Stimulated activated CD4-positive, alpha-beta T cell treated with anti-CD3 and anti-CD28 coated beads, Interleukin-1b, Interleukin-23, amount 100 ng/mL, for 1 hour (primary cell): ENCODE measurements at places on chromosomes 12 and 14.
A peak's percentile ranks its signal among the peaks of the same experiment; 100 is the strongest.

DNA sequence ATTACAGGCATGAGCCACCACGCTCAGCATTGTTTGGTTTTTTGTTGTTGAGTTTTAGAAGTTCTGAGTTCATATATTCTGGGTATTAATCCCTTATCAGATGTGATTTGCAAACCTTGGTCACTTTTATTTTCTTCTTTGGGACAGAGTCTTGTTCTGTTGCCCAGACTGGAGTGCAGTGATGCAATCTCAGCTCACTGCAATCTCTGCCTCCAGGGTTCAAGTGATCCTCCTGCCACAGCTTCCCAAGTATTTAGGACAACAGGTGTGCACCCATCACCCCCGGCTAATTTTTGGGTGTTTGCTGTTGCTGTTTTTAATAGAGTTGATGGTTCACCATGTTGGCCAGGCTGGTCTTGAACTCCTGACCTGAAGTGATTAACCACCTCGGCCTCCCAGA, 11.8 kb downstream of the USP30 start:
- DNase-seq, result no peak

- no peak for DNase-seq
Measured at GRCh38 chr12:108386709-108387360, 47.7 kb upstream of the CMKLR1 start.

DNA sequence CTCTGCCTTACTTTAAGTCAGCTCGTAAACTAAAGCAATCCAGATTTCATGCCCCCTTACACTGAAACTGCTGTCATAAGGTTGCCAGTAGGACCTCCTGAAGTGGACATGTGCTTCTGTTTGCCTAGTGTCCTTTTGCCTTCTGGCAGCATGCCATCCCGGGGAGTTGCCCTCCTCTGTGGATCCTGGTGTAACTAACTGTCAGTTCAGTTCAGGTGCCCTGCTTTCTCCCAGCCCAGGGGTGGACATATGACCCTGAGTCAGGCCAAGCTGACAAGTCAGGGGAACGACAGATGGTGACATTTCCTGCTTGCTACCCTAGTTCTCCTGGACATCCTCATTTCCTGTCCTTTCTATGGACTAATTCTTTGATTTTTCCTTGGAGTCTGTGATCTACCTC, 25.6 kb downstream of the AKAP6 start:
- no peak for DNase-seq

DNA sequence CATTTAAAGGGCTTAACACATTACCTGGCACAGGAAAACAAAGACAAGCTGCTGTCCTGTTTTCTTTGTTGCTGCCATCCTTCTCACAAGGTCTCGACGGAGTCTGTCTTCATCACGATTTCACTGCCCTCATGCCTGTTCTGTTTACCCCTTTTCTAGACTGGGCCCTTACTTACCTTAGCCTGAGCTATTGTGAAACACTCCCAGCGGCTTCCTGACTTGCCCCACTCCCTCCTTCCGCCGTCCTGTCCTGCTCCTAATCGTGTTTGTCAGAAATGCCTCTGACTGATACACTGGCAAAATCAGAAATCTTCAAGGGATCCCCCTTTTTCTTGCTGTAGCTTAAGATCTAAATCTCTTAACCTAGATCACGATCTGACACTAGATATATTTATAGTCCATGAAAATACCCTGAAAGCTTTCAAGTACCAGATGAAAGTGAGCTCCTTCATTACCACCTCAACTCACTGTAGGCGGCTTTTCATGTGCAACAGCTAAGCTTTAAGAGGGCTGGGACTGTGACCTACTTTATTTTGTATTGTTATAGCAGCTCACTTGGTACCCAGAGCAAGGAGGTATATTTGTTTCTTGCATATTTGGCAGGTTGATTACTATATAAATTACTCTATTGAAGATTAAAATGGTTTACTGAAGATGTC, 32.1 kb downstream of the TECPR2 start:
- no peak for DNase-seq

DNA sequence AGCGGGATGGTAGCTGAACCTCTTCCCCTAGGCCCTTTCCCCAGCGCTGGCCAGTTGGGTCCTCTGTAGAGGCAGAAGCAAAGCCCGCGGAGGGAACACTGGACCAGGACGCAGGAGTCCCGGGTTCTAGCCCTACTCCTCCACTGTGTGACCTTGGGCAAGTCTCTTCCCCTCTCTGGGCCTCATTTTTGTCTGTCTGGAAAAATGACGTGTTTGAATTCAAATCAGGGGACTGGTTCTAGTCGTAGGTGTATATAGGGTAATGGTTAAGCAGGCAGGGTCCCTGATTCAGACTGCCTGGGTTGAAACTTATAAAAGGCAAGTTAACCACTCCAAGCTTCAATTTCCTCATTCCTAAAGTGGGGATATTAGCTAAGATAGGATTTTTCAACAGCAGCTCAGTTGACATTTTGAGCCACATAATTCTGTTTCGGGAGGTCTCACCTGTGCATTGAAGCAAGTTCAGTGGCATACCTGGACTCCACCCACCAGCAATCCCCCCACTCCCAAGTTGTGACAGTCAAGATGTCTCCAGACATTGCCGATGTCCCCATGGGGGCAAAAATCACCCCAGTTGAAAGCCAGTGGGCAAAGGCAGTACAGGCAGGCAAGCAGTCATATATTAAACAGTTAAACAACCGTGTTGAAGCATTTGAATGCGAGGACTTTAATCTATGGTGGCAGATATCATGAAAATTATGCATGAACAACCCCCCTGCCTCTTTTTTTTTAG, 899 bp downstream of the TPCN1 start:
- DNase-seq, result no peak

DNA sequence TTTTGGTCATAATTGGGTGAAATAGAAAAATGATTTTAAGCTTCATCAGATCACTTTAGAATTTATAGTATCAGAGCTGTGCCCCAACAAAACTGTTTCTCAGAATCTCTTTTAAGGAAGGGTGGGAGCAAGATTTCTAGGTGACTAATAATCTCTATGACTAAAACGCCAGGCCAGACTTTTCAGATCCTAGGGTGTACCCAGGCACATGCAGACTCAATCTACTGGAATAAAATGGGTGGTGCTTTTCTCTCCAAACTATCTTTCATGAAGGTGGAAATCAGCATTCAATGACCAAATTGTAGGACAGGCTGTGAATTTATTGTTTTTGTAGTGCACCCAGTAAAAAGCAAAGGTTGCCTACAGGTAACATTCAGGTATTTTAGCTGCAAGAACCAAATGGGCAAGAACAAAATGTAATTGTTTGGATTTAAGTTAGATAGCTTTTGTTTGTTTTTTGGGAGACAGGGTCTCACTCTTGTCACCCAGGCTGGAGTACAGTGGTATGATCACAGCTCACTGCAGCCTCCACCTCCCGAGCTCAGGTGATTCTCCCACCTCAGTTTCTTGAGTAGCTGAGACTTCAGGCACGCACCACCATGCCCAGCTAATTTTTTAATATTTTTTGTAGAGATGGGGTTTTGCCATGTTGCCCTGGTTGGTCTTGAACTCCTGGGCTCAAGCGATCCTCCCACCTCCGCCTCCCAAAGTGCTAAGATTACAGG, 49.5 kb downstream of the PPP2R5C start:
- no peak for DNase-seq

DNA sequence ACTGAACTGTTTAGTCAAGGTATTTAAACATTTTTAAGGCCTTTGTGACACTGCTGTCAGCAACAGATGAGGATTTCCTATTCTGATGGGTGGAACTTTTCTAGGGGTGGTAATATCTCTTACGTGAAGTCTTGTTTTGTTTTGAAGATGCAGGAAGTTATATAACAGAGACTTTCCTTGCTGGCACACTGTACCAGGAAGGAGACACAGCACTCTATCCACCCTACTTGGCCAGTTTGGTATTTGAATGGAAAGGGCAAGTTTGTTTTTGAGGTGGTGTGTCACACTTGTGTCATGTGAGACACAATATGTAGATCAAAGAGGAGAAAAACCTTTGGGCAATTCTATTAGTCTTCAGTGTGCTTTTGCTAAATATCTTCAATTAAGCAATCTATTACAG, 51.6 kb upstream of the SRP54 start:
- DNase-seq, result no peak

DNA sequence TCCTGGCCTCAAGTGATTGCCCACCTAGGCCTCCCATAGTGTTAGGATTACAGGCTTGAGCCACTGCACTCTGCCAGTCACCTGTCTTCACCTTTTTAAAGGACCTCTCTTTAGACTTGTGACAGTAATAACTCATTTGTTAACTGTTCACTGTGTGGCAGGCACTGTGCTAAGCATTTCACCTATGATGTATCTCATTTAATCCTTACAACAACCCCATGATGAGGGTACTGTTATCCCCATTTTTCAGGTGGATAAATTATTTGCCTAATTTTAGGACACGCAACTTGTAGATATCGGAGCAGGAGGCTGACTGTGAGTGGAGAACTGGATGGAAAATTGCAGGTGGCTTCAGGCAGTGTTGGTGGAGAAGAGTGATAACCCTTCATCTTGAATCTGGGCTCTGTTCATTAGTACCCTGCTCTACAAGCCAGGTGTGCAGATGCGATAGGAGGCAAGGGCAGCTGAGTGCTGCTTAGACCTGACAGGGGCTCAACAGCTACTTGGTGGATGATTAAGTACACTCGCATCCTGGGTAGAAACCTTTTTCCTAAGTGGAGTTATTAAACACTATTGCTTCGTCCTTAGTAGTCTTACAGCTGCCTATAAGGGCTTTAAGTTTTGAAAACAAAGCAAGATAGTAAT, 2.7 kb downstream of the TCTN1 start:
- DNase-seq, result no peak

DNA sequence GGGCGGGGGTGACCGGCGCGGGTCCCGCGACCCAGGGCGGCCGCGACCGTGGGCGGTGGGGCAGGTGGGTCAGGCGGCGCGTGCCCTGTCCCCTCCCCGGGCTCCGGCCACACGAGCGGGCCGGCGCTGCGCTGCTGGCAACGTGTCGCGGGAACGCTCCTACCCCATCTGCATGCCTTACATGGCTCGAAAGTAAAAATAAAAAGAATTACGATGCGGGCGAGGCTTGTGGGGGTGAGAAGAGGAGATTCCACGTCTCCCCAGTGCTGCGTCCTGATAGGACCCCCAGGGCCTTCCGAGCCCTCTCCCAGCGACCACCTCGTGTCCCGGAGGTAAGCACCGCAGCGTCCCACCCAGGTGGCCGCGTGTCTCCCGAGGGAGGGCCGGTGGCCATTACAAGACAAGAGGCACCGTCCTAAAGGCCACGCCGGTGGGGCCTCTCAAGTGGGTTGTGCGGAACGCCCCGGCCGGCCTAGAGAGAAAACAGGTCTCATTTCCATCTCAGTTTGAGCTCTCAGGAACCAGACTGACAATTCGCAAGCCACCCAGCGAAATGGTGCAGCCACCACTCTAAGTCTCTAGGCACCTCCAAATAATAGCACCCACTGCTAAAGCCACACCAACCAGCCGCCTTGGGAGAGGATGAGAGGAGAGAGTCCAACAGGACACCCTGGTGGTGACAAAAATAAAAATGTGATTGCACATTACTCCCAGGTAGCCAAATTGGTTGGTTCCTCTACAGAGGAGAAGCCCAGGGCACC, 612 bp upstream of the FOXN3 start:
- DNase-seq, result peak; percentile 32

DNA sequence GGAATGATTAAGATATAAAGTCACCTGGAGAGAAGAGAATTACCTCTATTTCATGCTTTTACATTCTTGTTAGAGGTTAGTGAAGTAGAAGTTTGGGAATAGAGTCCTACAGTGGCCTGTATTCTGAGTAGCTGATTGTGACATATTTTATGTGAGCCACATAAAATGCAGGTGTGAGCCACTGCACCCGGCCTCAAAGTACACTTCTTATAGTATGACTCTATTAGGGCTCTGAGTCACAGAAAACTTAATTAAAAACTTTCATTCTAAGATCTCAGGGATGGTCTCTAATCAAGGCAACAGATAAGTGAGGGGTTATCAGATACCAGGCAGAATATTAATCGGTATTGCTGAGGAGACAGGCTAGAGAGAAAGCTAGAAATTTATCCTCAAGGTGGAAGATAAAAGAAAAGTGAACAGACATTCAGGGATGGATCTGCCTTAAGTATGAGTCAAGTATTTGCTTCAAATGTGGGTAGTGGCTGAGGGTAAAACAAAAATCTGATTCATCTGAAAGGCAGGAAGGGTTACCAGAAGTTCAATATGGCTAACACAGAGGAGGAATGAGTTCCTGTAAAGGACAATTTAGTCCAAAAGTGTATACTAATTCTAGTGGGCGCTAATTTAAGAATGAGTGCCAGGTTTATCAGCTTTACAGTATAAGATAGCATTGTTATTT, 5.5 kb upstream of the G2E3 start:
- no peak for DNase-seq

DNA sequence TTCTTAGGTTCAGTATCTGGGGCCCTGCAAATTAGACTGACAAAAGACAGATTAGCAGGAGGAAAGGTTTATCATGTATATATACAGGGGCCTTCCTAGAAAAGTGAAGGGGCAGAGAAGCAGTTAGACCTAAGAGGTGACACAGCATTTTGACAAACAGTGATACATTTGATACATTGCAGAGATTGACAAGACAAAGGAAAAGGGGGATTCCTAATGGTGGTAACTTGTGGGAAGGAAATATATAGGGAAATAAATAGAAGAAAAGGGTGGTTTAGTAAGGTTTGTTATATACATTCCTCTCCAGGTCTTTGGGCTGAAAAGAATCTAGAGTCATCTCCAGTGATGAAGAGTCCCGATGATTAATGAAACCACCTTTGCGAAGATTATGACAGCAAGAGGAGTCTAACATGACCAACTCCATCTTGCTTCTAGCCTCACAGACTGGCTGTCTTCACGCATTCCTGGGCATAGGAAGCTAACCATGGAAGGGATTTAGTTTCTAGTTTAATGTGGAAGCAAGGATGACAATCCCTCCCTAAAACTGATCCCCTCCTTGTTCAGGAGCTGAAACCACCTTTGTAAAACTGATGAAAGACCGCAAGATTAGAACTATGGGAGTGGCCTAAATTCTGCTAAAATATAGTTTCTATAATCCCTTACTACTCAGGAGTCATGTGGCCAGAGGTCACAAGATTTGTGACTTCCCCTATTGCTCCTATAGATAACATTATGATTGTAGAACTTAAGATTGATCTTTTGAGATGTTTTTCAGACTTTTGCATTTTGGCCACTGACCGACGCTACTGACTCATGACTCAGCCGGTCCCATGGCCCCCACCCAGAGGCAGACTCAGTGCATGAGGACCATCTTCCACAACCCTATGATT, 31.1 kb upstream of the CPM start:
- DNase-seq, result no peak

- DNase-seq, result no peak
Measured at GRCh38 chr12:67786086-67786485, 137.5 kb downstream of the DYRK2 start.

GRCh38 chr14:22598896-22599244, 770 bp downstream of the ABHD4 start:
- no peak for DNase-seq

GRCh38 chr14:76675046-76675445, 86.2 kb upstream of the VASH1 start:
- DNase-seq, result no peak

DNA sequence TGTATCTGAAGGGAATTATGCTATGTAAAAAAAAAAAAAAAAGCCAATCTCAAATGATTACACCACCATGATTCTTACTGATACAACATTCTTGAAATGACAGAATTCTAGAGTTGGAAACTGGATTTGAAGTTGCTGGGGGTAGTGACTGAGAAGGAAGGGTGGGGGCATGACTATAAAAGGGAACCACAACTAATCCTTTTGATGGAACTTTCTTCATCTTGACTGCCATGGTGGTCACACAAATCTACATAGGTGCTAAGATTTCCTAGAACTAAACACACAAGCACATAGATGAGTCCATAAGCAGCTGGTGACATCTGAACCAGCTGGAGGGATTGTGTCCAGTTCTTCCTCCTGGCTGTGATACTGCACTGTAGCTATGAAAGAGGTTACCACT, 51.4 kb downstream of the CLMN start:
- DNase-seq, result no peak
